Renal cortical epithelial cell (primary cell): ENCODE measurements at places on chromosomes 13 and 19. TPM values are rescaled to one million over a fixed set of nuclear protein-coding genes. Genes with fewer than 3 reads are reported as not detected.
A peak's percentile ranks its signal among the peaks of the same experiment; 100 is the strongest.

CATSPERD gene
- total RNA-seq: not detected in 2 replicates

TMEM221 gene
- total RNA-seq: 0.30 TPM in 1 of 2 replicates, not detected in the other

JOSD2 gene
- total RNA-seq: 13.5 and 19.8 TPM in 2 replicates

PEAK3 gene
- 0.05 TPM in 1 of 2 replicates, not detected in the other for total RNA-seq

SIGLEC6 gene
- not detected in 2 replicates for total RNA-seq

- no peak for DNase-seq
Measured at GRCh38 chr19:48544856-48545750, 6.9 kb upstream of the SULT2B1 start.

GRCh38 chr19:33578697-33579096 lies 43.1 kb upstream of the CHST8 start:
- DNase-seq: no peak

DNA sequence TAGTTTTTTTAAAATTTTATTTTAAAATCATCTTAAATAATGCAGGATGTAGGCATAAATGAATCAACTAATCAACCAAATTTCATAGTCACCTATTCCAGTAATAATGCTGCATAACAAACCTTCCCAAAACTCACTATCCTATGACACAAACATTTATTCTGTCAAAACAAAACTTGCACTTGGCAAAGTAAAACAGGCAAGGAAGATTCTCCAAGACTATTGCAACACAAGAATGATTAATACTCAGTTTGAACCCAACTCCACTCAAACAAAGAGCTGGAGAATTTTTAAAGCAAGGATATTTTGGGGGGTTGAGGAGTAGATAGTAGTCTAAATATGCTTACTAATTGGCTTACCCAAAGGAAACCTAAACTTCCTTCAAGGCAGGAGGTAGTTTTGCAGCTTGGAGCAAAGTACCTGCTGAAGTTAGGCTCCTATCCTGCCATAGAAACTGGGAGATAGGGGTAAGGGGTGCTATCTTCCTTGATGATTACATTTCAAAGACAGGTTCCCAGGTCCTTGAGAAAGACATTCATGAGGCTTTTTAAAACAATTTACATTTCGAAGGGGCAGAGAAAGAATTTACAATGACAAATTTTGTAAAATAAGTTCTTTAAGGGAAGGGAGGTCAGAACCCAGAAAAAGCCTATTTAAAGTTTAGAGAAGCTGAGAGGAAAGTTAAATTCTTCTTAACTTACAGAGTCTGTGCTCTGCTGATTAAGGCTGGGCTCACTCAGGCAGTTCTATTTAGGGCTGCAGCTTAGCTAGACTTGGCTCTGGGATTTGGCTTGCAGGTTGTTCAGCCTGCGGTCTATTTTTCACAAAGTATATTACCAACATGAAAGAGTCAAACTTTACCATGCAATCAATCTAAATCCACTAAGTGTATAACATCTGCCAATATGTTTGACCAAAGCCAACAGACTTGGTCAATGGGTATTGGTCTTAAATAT lies 549.0 kb downstream of the KCTD12 start:
- DNase-seq: no peak

DNA sequence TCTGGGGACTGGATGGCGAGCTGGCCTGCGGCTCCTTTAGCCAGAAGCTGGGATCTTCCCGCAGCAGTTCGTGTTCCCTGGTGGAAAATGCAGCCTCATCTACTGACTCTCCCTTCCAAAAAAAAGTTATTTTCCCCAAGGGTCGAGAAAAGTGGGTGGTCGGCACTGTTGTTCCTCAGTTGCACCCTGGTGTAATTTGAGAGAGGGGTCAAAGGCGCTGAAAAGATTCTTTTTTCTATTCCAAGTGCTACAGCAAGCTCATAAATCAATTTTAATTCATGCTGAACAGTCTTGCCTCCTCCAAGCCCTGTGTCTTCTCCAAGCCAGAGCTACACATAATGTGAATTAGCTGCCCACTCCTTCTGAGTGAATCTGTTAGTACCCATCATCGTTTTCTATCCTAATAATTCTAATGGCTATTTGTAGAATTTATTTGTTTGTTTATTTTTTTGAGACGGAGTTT lies 774 bp downstream of the SLC25A15 start:
- no peak for DNase-seq

DNA sequence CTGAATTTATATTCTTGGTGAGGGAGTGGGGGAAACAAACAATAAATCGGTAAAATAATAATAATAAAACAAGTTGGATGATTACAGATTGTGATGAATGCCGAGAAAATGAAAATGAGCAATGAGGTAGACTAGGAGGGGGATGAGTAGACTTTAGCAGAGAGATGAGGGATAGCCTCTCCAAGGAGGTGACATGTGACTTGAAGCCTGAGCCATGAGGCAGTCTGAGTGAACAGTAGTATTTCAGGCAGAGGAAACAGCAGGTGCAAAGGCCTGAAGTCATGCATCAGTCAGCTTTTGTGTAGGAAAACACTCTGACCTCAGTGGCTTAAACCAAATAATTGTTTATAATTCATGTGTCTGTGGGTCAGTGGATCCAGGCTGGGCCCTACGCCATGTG lies 4.6 kb downstream of the ZNF135 start:
- no peak for DNase-seq

GRCh38 chr19:17041976-17042375 lies 15.4 kb upstream of the CPAMD8 start:
- DNase-seq: no peak

GRCh38 chr19:6213266-6213595 lies 66.5 kb downstream of the MLLT1 start:
- DNase-seq: no peak

- DNase-seq: peak; percentile 73
Measured at GRCh38 chr19:35901055-35901644, 810 bp upstream of the NFKBID start.

- no peak for DNase-seq
Measured at GRCh38 chr13:46352805-46353204, 34.2 kb downstream of the RUBCNL start.

DNA sequence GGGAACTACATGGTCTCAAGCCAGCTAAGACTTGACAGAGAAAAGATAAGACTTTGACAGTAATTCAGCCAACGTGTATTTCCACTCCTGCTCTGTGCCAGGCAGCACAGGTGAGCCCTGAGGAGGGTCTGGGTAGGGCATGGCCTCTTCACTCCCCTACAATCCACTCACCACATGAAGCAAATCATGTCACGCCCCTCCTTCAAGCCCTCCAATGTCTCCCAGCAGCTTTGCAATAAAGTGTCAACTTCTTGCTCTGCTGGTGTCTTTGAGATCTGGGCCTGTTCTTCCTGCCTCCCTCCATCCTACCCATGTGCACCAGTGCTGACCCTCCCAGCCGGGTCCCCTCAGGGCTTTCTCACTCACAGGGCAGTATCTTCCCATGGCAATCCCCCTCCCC lies 58.5 kb downstream of the CCDC70 start:
- no peak for DNase-seq

GRCh38 chr19:40822161-40822560 lies 23.2 kb downstream of the EGLN2 start:
- no peak for DNase-seq

DNA sequence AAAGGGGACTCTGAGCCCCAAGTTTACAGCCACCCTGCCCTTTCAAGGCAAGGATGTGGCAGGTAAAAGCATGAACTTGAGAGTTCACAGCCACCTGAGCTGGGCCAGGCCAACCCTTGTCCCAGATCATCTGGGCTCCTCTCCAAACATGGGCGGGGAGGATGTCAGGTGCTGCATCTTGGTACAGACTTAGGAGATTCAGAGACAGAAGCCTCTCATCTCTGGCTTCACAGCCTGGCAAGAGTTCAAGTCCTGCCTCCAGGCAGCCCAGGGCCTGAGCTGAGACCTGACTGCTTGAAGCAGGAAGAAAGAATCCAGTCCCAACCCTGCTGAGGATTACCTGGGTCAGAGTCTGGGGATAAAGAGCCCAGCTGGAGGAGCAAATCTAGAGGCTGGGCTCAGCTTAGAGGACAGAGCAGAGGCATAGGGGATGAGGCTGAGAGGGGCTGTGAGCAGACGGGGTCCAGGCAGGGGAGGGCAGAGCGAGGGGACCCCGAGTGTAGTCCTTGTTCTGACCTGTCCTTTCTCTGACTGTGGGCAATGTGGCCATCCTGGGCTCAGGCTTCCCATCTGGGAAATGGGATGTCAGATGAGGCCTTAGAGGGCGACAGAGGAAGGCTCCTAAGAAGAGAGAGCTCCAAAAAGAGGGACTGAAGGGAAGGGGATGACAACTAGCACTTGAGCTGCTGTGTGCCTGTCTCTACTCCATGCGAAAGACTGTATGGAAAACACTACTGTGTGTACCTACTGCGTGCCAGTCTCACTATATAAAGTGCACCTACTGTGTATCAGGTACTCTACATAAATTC lies 6.6 kb upstream of the OR10H5 start:
- DNase-seq: no peak

- no peak for DNase-seq
Measured at GRCh38 chr13:72657379-72657778, 70.0 kb downstream of the MZT1 start.

DNA sequence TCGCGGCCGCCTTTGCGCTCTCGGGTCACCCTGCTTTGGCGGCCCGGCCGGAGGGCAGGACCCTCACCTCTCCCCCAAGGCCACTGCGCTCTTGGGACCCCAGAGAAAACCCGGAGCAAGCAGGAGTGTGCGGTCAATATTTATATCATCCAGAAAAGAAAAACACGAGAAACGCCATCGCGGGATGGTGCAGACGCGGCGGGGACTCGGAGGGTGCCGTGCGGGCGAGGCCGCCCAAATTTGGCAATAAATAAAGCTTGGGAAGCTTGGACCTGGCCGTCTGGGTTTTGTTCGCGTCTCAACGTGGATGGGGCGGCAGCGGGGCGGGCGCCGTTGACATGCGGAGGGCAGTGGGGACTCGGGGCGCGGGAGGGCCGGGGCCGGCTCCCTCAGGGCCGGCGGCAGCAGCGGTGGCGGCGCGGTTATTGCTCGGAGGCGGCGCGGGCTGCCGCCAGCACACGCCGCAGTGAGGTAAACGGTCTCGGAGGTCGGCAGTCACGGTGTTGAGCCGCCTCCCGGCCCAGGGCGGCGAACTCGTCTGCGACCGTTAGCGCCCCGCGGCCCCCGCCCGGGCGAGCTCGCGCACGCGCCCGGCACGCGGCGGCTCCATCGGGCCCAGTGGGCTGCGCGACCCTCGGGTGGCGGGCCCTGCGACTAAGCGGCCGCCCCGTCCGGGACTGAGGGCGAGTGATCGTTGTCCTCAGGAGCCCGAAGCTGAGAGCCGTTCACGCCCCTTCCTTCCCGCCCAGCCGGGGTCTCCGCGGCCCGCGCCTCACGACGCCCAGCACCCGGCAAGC lies 9.4 kb downstream of the CBARP start:
- no peak for DNase-seq

DNA sequence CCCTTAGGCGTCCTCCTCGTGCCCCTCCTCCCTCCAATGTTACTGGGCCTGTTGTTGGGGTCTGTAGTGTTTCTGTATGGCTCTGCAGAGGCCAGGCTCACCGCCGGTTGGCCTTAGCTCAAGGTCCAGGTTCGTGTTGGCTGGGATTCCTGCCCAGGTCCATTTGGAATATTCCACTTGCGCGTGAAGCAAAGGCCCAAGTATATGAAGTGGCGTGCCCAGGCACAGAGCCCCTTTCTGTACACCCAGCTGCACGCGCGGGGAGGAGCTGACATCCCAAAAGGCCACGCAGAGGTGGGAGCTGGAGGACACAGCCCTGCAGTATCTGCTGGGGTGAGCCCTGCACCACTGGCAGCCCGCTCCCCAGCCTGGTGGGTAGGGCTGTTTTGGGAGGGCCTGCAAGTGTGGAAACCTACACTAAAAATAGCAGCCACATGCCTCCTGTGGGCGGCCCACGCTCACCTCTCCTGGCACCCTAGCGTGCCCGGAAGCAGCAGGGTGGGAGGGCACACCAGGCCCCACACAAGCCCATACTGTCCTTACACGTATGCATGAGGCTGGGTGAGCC lies 30.2 kb downstream of the CRTC1 start:
- DNase-seq: no peak
